RWPE1 (cell line): ENCODE measurements at places on chromosomes 16 and 17.

GRCh38 chr17:44077595-44077909 lies 7.0 kb downstream of the G6PC3 start:
- DNase-seq, result no peak

DNA sequence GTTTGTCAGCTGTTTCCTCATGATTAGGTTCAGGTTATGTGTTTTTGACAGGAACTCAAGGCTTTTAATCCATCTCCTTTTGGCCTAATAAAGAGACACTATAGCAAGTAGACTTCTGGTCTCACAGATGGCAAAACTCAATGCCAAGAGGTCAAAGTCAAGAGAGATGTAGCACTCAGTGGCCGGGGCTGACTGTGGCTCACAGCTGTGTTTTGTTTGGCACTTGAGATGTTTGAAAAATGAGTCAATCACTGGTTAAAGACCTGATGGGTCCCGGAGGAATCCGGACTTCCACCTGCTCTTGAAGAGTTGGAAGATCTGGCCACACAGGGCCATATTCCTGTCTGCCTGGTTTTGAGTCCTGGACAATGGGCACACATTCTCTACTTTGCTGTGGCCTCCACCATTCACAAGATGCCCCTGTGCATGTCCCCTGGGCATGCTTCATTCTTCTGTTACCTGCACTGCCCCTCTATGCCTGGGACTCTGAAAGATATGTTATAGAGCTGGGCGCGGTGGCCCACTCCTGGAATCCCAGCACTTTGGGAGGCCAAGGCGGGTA lies 210.3 kb downstream of the SNX29 start:
- no peak for DNase-seq

GRCh38 chr17:143785-144281 lies 6.5 kb downstream of the SCGB1C2 start:
- DNase-seq, result peak; percentile 84

DNA sequence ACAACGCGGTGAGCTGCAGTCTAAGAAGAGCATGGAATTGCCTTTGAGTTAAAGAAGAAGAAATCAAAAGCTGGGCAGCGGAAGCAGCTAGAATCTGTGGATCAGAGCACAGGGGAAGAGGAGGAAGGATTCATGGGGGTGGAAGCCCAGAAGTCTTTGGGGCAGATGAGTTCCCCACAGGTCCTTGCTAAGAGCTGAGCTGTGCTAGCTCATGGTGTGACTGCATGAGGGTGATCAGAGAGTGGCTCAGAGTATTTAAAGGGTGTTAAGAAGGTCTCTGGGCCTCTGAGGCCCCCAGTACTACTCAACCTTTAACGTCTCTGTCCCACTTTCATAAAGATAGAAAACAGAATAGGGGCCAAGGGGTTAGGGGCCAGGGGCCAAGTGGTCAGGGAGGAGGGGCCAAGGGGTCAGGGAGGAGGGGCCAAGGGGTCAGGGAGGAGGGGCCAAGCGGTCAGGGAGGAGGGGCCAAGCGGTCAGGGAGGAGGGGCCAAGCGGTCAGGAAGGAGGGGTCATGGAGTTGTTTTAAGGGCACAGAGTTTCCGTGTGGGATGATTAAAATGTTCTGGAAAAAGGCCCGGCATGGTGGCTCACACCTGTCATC lies 12.0 kb upstream of the TRPV3 start:
- no peak for DNase-seq
